CD4-positive, alpha-beta T cell (primary cell): ENCODE measurements at places on chromosomes 16 and 17.

DNA sequence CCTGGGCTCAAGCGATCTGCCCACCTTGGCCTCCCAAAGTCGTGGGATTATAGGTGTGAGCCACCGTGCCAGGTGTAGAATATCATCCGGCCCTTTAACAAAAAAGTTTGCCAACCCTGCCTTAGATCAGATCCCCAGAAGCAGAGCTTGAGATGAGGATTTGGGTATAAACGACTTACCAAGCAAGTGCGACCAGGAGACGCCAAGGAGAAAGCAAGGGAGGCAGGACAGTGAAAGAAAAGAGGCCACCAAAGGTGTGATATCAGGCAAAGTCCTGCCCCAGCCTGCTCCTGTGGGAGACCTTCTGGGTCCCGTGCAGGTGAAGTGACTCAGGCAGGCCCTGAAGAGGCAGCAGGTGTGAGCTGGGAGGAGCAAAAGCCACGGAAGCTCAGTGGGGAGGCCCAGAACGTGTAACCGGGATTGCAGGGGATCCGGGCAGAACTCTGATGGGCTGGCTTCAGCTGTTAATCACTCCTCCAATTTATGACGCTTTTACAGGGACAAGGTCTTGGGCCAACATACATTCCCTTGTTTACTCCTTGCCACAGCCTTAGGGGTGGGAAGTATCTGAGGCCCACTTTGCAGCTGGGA lies 14.1 kb upstream of the CALB2 start:
- DNase-seq = no peak

DNA sequence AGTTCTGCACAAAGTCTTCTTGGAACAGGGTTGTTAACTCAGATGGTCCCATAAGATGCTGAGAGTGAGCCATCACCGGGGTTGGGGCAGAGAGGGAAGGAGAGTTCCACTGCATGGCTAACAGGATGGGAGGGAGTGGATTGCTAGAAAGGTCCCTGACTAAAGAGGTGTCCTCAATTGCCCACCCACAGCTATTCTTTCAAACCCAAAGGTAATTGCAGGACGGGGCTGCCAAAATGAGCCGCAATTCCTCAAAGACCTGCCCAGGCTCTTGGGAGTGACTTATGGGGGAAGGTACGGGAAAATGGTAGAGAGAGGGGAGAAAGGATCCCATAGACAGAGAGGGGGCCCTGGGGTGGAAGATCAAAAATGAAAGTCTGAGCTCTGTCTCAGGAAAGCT lies 60.4 kb downstream of the DYNLRB2 start:
- no peak for DNase-seq

GRCh38 chr17:794876-795275 lies 12.7 kb downstream of the MRM3 start:
- DNase-seq = peak; percentile 44

DNA sequence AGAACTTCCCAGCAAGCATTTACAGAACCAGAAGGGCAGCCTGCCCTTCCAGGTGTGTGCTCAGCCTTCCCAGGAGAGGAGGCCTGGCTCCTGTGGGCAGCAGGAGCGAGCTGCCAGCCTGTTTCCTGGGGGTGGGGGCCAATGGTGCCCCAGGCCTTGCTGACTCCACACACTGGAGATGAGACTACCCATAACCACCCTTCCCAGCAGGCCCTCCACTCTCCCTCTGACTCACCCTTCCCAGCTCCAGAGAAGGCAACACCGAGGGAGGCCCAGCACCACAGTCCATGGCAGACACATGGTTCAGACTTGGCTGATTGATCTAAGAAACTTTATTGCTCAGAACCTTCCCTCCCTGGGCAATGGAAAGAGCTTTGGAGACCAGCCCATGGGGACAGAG lies 1.8 kb upstream of the PRSS53 start:
- DNase-seq = no peak

DNA sequence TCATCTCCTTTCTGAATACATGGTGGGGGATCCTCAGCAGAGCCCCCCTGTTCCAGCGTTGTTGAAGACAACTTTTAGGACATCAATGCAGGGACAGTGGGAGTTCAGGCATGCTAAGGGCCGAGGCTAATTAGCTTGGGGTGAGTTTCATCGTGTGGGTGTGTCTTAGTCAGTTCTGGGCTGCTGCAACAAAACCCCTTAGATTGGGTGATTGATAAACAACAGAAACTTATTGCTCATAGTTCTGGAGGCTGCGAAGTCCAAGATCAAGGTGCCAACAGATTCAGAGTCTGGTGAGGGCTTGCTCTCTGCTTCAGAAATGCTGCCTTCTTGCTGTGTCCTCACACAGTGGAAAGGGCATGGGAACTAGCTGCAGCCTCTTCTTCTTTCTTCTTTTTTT lies 214.0 kb downstream of the NTN1 start:
- no peak for DNase-seq

GRCh38 chr17:42835732-42836131 lies 2.5 kb downstream of the PSME3 start:
- DNase-seq = no peak

- DNase-seq = no peak
Observed at GRCh38 chr16:88806491-88807111, 3.0 kb downstream of the CDT1 start.

- DNase-seq = no peak
Observed at GRCh38 chr17:81099888-81100287, 64.9 kb downstream of the BAIAP2 start.

GRCh38 chr17:66386498-66387351 lies 84.3 kb downstream of the PRKCA start:
- no peak for DNase-seq

GRCh38 chr17:77830816-77831473 lies 127.6 kb upstream of the TNRC6C start:
- DNase-seq = no peak

GRCh38 chr16:53821487-53821886 lies 117.5 kb downstream of the FTO start:
- no peak for DNase-seq

DNA sequence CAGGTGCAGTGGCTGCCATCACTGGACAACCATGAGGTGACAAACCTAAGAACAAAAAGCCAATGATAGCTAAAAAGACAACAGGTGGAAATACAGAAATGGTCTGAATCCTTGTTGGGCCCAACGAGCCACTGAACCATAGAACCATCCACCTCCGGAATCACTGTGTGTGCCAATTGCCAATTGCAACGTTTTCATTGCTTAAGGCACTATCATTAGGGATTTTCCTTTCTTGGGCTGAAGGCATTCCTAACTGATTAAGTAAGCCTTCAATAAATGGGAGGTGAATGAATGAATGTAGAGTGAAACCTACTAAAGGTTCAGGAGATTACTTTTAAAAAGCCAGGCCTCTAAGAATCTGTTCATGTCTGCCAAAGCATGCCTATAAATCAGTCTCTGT lies 3.6 kb downstream of the USP31 start:
- no peak for DNase-seq

DNA sequence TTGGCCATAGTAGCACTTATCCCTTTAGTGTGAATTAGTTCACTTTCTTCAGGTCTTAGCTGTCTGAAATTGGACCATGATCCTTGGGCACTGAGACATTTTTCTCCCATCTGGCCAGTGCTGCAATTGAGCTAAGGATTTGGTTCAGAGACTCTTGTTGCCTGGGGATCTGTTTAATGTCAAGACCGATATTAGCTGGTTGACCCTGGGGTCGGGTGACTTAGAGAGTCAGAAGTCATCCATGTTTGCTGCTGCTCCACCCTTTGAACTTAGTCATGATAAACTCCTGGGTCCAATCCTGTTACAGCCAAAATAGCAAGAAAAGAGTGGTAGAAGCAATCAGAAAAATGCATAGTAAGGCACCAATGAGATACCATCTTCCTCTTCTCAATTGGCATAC lies 45.8 kb upstream of the TOX3 start:
- DNase-seq = no peak

- DNase-seq = no peak
Observed at GRCh38 chr17:80936218-80936617, 55.4 kb upstream of the CHMP6 start.

- no peak for DNase-seq
Observed at GRCh38 chr17:80104321-80104955, 3.1 kb downstream of the GAA start.

DNA sequence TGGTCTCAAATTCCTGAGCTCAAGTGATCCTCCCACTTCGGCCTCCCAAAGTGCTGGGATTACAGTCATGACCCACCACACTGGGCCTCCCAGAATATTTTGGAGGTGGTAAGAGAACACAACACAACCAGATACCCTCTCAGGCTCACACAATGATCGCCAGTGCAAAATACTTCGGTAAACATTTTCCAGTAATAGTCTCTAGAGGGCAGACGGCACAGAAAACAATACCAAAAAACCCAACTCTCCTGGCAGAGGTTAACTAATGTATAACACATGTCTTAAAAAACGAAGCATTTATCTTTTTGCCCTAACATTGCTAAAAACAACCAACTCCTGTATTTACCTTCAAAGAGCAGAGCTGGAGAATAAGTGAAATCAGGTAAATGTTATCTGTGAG lies 10.5 kb downstream of the NUFIP2 start:
- no peak for DNase-seq

DNA sequence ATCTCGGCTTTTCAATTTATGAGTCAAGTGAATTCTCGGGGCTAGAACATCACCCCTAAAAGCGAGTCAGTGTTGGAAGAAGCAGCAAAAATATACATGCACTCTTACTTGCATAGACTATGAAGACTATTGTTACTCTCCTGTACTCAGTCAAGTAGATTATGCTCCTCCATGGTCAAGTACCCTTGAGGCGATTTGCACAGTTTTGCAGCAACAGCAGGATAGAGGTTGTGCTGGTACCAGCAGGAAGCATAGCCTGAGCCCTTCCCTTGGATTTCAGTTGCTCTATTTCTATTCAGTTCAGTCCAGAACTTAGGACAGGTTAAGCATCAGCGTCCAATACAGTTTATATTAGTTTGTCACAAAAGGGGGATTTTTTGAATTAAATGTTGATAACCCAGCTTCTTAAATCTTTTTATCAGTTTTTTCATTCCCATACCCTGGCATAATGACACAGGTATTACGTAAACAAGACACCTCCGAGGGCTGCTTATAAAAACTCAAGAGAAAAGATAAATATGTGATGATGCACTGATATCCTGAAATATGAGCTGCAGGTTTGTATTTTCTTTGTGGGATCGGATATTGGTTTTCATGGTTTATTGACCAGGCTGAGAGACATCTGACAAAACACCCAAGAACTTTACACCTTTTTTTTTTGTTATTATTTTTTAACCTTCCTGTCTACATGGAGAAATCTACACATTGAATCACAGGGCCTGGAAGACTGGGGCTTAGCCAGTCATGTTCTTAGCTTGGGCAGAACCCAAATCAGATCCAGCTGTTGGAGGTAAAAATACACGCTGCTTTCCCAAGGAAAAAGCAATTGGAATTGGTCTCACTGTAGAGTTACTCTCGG lies 144.1 kb downstream of the PITPNC1 start:
- DNase-seq = no peak

DNA sequence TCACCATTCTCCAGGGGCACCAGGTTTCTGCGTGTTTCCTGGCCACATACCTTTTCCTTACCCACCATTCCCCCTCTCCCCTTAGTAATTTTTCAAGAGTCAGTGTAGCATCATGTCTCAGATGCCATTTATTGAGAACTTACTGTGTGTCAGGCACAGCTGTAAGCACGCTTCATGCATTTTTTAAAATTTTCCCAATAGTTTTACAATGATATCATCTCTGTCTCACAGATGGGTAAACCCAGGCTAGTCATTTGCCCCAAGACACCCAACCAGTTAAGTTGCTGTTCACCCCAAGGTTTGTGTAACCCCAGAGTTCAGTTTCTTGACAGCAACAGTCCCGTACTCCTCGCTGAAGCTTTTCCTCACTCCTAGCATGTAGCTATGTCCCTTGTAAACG lies 56.4 kb upstream of the IRX3 start:
- no peak for DNase-seq

- peak; percentile 2 for DNase-seq
Observed at GRCh38 chr17:34840750-34841149, 120.5 kb downstream of the CCT6B start.

DNA sequence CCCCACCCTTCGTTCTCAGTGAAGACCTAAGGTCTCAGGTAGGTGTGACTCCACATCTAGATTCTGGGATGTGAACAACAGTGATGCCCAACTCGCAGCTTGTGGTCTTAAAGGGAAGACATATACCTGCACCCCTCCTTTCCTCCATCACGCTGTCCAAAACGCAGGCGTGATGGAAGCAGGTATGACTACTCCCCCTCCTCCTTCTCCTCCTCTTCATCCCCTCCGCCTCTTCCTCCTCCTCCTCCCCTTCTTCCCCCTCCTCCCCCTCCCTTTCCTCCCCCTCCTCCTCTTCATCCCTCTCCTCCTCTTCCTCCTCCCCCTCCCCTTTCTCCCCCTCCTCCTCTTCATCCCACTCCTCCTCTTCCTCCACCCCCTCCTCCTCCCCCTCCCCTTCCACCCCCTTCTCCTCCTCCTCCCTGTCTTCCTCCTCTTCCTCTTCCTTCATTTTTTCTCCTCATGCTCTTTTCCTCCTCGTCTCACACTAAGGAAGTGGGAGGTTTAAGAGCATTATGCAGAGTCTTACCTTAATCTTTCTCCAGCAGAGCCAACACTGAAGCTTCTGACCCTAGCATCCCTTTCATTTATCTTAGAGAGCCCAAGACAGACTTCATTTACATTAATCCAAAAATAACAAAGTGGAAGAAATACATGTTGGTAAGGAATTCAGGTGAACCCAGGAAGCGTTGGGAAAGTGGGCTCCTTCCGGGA lies 352.5 kb downstream of the FOXL1 start:
- no peak for DNase-seq

GRCh38 chr17:10729334-10730193 lies at the start of gene TMEM220:
TSS of gene TMEM220 (minus strand) at chr17:10730023. CDS start at chr17:10729851, 172 bp downstream.
- peak; percentile 55 for DNase-seq

- no peak for DNase-seq
Observed at GRCh38 chr17:69788957-69789356, 286.1 kb upstream of the KCNJ16 start.

- no peak for DNase-seq
Observed at GRCh38 chr17:38919316-38920078, 5.9 kb upstream of the LASP1NB start.

- DNase-seq = no peak
Observed at GRCh38 chr17:19502517-19502916, 31.1 kb upstream of the SLC47A1 start.

DNA sequence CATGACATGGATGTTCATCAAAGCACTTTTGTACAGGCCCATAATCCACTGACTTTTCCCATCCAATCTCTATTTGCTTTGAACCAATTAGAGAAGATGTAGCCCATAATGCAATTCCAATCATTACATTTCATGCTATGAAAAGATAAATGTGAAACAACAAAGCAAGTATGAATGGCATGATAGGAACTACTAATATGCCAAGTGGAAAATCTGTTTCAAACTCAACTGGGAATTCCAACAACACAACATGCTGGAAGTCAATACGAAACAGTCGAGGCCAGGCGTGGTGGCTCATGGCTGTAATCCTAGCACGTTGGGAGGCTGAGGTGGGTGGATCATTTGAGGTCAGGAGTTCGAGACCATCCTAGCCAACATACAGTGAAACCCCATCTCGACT lies 39.6 kb upstream of the TMEM97 start:
- no peak for DNase-seq
